ENCODE measurements at places on chromosomes 11 and 22. TPM values are rescaled to one million over a fixed set of nuclear protein-coding genes. Genes with fewer than 3 reads are reported as not detected.

DNA sequence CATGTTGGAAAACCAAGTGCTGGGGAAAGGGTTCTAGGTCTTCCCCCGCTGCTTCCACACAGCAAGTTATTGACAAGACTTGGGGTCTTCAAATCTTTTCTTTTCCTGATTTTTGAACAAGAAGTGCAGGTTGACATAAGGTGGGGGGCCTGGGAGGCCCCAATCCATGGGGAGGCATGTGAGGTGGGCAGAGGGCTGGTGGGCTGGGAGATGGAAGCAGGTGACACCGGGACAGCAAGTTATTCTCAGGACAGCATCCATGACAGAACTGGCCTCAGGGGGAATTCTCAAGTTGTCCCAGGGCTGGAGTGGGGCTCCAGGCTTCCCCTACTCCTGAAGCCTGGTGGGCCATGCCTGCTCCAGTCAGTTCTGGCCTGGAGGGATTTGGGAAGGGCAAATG lies 5.5 kb downstream of the FGF19 start:
- DNase-seq: no peak

GRCh38 chr11:86183694-86184093 lies 60.9 kb upstream of the EED start:
- DNase-seq: peak; percentile 60

The APOA4 gene
- polyA plus RNA-seq: not detected

GRCh38 chr11:65125197-65126056 lies 3.3 kb downstream of the MRPL49 start:
- DNase-seq: no peak

- DNase-seq: no peak
These were observed 73.3 kb upstream of the SHANK2 start for GRCh38 chr11:71325418-71326327.

DNA sequence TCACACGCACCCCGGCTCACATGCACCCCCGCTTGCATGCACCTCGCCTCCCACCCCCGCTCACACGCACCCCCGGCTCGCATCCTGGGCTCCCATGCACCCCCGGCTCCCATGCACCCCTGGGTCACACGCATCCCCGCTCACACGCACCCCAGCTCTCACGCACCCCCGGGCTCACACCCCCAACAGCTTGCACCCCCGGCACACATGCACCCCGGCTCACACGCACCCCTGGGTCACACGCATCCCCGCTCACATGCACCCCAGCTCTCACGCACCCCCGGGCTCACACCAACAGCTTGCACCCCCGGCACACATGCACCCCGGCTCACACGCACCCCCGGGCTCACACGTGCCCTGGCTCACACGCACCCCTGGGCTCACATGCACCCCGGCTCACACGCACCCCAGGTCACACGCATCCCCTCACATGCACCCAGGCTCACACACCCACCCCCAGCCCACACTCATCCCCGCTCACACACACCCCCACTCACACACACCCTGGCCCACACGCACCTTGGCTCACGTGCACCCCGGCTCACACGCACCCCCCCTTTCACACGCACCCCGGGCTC lies 16.2 kb downstream of the TSPAN4 start:
- DNase-seq: no peak

The SLC17A6 gene
- not detected for polyA plus RNA-seq

- no peak for DNase-seq
These were observed 10.7 kb downstream of the TMEM138 start for GRCh38 chr11:61372659-61373420.

GRCh38 chr11:11691296-11692151 lies 69.7 kb upstream of the GALNT18 start:
- no peak for DNase-seq

The VWCE gene
- polyA plus RNA-seq: not detected

DNA sequence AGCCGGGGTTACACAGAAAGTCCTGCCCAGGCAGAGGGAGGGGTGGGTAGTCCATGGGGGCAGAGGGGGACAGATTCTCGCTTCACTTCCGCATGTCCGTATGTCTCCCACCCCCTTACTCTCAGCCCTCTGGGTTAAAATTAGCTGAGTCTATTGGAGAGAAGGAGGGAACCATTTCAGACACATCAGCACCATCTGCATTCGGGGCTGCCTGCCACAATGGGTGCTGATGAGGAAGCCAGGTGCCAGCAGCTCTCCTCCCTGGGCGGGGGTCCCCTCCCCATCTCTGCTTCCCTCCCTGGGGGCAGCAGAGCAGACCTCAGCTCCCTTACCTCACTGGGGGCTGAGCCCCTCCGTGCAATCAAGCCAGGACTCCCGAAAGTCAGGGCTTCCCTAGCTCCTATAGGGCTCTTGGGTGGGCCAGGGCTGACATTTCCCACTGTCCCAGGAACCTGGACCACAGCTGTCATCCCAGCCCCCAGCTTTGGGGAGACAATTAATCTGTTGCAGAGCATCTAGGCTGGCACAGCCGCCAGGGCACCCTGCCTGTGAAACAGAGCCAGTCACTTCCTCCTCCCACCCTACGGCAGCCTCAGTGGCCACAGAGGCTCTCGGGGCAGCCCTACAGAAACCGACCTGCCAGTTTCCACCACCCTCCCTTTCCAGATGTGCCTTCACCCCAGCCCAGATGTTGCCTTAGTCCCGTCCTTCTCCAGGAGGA lies 67.3 kb downstream of the PDE2A start:
- DNase-seq: no peak

DNA sequence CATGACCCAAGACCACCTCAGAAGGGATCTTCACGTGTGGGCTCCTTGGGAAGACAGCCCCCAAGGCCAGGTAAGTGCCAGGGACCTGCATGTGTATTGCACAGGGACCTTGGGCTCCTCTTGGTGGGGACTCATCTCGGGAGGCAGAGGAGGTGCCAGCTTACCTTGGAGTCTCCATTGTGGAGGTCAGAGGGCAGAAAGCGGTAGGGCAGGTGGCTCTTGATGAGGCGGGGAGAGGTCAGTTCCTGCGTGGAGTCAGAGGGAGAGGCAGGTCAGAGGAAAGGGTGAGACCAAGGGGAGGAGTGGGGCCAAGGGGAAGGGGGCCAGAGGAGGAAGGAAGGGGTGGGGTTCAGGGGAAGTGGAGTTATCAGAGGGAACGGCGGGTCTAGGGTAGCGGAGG lies 22.5 kb downstream of the SULT4A1 start:
- DNase-seq: no peak

The OR52N4 gene
- polyA plus RNA-seq: 0.79 TPM

The OSBPL5 gene
- polyA plus RNA-seq: not detected

The UPK2 gene
- polyA plus RNA-seq: 0.42 TPM

DNA sequence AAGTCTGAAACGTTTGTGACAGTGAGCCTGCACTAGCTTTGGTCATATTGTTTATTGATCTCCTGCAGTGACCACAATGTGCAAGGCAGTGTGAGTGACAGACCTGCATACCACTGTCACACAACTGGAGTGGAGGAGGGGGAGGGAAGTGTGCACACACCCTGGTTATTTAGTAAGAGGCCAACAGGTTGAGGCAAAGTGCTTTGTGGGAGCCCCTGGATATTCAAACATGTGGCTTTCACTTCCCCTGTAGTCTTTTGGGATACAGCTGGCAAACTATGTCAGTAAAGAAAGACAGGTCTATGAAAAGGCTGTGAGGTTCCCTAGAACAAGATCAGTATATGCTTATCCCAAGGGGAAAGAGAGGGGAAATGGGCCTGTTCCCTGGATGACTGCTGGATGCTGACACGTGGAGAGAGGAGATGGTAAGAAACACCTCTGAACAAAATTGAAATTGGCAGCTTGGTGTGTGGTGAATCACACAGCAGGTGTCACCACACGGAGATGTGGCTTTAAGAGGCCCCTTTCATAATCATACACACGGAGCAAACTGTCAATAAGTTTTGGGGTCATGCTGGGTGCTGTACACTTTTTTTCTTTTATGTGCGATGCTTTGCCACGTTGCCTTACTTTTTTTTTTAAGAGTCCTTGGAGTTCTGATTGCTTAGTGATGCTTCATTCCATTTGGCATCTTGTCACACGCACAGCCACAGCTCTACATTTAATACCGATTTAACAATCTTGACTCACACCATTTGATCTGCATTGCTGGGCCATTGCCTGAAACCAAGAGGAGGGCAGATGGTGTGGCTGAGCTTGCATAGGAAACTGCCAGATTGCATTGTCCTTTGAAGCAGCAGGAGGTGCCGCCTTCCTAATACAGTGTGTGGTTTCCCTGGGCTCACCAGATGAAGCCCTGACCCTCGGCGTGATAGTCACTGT lies 11.3 kb downstream of the OSBP2 start:
- DNase-seq: peak; percentile 51

DNA sequence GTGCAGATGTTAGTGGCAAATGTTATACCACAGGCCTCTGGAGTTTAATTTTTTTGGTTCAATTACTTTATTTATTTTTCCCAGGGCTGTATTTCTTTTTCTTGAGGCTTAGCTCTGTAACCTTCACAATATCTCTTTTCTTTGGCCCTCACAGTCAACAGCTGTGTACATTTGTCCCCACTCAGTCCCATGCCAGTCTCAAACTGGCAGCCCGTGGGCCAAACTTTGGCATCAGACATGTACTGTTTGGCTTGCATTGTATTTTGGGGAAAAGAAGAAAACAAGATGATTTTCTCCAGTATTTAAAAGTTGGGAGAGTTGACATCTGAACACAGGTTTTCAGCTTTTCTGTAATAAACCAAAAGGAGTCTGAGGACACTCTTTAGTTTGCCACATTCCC lies 87.1 kb downstream of the PRR5L start:
- DNase-seq: no peak

- no peak for DNase-seq
These were observed 1.2 kb downstream of the C2CD2L start for GRCh38 chr11:119108146-119108856.

GRCh38 chr11:42545954-42546353 lies 765.8 kb upstream of the API5 start:
- no peak for DNase-seq

DNA sequence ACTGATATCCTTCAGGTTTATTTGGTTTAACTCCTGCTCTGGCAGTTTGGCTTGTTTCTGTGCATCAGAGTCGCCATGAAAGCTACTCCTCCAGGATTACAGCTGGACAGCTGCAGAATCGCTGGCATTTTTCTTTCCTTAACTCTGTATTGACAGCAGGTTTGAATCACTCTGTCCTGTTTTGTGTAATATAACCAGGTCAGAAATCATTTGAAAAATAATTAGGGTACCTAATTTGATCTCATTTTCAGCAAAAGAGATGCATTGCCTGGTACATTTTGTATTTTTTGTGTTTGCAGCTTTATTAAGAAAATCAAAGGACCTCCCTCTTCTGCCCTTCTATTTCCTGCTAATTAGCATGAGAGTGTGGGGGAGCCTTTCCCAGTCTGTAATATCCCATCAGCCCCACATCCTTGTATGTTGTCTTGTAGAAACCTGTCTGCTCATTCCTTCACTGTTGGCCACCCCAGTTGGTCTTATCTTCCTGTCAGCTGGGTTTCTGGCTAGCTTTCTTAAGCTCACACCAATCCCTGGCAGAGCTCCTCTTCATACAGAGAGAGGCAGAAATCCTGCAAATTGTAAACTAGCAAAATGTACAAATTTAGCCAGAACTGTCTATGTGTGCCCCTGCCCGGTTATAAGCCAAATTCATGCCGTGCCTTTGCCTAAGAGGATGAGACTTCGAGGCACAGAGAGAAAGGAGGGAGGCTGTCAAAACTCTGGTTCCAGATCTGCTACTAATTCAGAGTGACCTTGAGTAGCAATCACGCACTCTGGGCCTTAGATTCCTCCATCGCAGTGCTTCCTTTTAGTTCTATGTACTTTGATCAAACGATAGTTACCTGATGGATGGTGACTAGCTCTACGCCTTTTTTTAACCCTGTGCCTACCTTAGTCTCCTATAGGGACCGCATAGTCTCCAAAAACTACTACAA lies 200.6 kb downstream of the NAV2 start:
- no peak for DNase-seq

- no peak for DNase-seq
These were observed 12.6 kb downstream of the PRSS23 start for GRCh38 chr11:86812981-86813380.

The AHNAK gene
- polyA plus RNA-seq: 47.1 TPM

The CEND1 gene
- 0.49 TPM for polyA plus RNA-seq

DNA sequence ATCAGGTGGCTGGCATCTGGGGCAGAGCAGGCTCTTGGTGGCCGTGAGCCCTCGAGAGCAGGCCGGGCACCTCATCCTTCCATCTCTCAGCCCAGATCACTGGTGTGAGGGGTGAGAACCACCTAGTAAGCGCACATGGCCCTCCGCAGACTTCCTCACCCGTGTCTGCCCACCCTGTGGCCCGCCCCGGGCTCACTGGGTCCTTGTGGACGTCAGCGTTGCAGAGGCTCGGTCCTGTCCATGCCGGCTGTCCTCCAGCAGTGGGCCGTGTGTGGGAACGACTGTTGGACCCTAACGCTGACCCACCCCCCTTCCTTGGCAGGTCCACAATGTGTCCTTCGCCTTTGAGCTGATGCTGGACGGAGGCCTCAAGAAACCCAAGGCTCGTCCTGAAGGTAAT lies 17.2 kb upstream of the PARVG start:
- no peak for DNase-seq

- no peak for DNase-seq
These were observed 11.0 kb downstream of the XRRA1 start for GRCh38 chr11:74937696-74938475.

DNA sequence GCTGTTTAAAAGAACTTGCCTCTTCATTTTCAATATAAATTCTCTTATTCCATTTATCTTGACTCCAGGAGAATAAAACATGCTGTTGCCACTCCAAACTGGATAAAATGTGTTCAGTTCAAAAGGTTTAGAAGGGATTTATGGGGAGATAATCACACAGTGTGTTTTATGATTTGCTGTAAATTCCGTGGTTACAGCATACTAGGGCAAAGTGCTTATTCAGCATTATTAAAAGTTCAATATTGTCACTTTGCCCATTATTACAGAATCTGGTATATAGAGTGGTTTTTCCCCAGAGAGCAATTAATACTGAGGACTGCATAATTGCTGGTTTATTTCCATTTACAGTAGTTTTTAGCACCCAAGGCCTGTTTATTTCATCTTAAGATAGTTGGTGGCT lies 780.9 kb upstream of the RAG2 start:
- no peak for DNase-seq

GRCh38 chr11:34292111-34292510 lies 65.7 kb downstream of the ABTB2 start:
- no peak for DNase-seq

The PTH gene
- polyA plus RNA-seq: not detected

DNA sequence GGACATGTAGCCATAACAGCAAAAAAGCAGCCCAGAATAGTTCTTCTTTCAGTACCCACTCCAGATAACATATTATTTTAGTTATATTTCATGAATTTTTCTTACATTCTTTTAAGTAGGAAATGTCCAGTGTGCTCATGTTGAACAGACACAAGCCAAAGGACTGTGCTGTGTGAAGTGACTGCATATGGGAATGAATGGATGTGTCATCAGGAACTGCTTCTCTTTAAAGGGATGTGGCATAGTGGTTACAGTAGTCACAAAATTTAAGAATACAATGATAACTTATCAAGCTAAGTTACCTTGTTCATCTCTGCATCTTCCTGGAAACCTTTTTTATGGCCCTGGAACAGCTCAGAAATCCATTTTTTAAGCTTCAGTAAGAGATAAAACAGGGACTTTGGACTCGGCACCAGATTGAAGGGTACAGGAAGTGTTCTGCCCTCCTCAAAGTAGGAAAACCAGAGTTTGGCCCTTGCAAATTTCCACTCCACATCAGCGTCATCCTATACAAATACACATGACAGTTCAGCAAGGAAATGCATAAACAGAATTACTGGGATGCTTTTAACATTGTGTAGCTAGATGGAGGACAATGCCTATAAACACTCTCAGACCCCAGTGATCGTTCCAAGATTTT lies 112.8 kb downstream of the TRPC6 start:
- no peak for DNase-seq
